ENCODE measurements at places on chromosomes 5 and 9.

GRCh38 chr5:135079760-135080159 is 45.7 kb upstream of the PITX1 start:
- no peak for DNase-seq

DNA sequence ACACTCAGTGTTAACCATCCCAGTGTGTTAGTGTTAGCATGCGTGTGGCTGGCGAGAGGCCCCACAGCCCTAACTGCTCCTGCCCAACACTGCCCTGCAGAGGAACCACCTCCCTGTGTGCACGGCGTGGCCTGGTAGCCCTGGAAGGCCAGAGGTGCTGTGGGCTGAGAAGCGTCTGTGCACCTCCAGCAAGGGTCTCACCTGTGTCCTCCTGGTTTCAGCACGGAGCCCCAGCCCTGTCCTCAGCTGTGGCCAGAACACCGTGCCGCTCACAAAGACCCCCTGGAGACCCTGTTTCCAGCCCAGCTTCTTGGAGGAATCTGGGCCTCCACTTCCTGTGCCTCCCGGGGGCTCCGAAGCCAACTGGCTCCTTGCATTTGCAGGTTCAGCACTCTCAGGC is 56.1 kb upstream of the NRARP start:
- no peak for DNase-seq

DNA sequence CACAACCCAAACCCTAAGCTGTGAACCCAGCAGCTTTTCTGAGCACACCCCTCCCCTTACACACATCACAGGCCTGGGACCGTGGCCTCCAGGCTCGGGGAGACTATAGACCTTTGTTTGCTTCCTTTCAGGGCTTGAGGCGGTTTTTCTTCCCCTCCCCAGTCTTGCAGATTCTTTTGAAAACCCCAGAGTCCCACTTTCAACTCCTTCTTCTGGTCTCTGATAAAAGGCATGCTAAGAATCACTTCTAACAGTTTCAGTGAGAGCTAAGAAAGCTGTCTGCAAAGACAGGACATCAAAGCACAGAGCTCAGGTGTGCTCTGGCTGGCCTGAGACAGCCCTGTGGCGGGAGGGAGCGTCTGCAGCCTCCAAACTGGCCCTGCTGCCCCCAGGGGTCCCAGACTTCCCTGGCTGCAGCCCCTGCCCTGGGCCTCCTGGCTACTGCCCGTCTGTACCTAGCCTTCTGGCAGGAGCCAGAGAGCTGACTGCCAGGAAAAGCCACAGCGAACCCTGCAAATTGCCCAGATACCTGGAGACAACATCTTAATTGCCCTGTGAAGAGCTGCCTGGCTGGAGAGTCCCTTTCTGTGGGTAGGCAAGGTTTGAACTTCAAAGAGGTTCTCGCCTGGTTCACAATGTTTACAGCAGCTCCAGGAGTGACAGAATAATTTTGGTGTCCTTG is 138.9 kb downstream of the GADD45G start:
- no peak for DNase-seq

DNA sequence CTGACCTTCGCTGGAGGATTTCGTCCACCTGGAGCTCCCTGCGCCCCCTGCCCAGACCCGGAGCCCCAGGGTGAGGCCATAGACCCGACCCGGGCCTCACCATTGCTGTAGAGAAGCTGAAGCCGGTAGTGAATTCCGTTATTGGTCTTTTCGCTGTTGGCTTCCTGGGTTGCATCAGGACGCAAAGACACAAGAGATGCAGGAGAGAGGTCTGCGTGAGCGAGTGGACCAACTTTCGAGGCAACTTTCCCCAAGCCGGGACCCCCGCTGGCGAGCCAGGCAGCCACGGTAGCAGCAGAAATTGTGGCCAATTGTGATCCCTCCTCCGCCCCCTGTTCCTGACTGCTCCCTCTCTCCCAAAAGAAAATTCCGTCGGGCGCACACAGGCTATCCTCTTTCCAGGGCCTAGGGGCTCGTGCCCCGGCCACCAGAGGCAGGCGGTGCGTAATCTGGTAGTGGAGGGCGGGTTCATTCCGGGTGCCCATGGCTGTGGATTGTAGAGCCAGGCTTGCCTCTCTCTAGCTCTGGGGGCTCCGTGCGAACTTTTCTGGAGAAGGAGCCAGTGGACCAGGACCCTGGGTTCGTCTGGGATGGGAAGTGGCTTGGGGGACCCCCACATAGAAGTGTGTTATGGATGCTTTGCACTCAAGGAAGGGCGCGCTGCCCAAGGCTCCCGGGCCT is 3.3 kb downstream of the EBF1 start:
- DNase-seq = no peak

- no peak for DNase-seq
Observed at GRCh38 chr9:14246951-14247350, 67.0 kb downstream of the NFIB start.

DNA sequence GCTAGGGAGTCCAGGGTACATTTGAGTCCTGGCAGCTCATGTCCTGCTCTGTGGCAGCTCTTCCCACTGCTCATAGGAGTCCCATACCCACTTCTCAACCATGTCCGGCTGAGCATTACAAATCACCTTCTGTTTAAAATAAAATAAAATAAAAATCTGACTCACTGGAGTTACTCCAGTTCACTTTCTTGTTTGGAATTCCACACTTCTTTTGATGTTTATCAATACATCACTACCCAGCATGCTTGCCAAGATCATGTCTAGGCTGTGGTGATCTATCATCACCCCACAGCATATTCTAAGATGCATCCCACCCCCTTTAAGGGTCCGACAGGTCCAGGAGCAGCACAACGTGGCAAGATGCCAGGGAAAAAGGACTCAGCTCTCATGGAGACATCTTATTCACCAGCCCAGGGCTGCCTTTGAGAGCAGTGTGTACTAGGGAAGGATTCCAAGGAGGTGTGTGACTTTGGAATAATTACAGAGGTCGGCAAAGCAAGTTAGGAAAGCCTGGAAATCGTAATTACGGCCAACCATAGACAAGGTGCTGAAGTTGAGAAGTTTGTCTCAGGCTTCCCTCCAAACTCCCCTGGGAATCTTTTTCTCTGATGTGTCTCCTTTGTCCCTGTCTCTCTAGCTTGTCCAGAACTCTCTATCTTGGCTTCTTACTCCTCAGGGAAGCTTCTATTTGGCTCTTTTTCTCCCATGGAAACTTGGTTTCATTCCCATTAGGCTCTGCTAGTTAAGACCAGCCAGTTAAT is 111.4 kb upstream of the SLC1A3 start:
- no peak for DNase-seq

DNA sequence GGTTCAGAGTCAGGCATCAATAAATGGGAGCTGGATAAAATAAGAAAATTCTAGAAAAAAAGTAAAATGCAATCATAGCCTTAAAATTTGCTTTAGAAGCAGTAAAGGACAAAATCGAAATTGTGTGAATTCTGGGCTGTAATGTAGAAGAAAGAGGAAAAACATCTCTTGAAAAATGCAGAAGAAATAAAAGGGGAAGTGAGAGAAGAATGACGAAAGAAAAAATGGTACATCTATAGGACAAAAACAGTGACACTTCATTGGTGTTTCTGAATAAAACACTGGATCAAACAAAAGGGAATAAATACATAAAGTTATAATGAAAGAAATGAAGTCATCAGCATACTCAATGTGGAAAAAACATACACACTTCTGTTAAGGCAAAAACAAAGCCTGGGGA is 642.3 kb downstream of the ACTL7B start:
- no peak for DNase-seq

GRCh38 chr5:68269820-68270219 is 54.3 kb downstream of the PIK3R1 start:
- no peak for DNase-seq

DNA sequence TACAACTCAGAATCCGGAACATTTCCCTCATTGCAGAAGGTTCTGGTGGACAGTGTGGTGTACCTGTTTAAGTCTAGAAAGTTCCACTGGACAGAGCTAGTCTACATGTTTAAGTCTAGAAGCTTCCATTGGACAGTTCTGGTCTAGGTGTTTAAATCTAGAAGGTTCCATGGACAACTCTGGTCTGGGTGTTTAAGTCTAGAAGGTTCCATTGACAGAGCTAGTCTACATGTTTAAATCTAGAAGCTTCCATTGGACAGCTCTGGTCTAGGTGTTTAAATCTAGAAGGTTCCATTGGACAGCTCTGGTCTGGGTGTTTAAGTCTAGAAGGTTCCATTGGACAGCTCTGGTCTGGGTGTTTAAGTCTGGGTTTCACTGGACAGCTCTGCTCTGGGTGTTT is 25.0 kb downstream of the CCDC187 start:
- DNase-seq = no peak

GRCh38 chr5:9499498-9499876 is 46.4 kb downstream of the SEMA5A start:
- no peak for DNase-seq

Data from HEK293T (cell line).